Stimulated activated CD8-positive, alpha-beta memory T cell treated with anti-CD3 and anti-CD28 coated beads, Interleukin-7, amount 100 ng/mL, for 24 hours (primary cell): ENCODE measurements at places on chromosomes 6 and 20.

- no peak for DNase-seq
Observed at GRCh38 chr20:43151901-43152300, 37.8 kb downstream of the PTPRT start.

DNA sequence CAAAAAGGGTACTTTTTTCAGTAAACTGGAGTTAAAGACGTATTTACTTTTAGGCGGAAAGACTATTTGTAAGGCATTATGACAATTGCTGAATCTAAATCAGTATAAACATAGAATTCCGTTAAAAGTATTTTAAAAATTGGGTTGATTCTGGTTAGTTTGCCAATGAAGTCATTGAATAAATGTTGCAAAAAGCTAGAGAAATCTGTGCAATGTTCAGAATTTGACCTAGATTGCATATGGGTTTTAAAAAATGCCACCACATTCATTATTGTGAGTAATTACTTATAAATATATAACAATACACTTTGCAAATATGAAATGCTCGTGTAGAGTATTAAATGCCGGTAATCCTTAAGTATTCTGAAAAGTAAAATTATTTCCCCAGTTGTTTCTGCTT, 116.5 kb upstream of the EEF1E1 start:
- DNase-seq: no peak

DNA sequence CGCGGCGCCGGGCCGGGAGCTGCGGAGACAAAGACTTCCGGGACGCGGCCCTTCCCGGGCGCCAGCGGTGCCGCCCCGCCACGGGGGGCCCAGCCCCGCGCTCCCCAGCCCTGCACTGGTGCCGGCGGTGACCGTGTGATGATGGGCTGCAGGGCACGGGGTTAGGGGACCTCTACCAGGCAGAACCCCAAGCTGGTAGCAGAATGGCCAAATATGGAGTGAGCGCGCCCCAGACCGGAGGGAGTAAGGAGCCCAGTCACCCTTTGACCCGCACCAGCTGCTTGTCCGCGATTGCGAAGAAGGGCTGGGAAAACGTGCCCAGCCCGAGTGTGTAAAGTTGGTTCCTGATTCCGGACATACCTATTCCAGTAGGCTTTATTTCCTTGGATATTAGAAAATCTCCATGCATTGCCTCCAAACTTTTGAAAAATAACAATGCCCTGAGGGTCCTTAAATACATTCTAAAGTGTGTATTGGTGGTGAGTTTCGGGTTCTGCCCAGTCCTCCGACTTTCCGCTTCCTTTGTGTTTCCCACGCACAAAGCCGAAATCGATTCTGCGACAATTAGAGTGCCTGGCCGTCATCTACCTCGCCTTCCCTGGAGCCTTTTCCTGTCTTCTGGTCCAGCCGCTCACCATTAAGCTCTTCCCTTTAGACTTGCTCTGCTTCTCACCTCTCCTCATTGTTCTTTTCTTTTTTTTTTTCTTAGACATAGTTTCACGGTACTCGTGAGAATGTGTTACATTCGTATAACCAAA, 1.1 kb downstream of the ABRACL start:
- no peak for DNase-seq

GRCh38 chr6:105995391-105995865, 90.7 kb upstream of the PRDM1 start:
- DNase-seq: no peak

- no peak for DNase-seq
Observed at GRCh38 chr6:51112731-51113130, 294.1 kb downstream of the TFAP2B start.

DNA sequence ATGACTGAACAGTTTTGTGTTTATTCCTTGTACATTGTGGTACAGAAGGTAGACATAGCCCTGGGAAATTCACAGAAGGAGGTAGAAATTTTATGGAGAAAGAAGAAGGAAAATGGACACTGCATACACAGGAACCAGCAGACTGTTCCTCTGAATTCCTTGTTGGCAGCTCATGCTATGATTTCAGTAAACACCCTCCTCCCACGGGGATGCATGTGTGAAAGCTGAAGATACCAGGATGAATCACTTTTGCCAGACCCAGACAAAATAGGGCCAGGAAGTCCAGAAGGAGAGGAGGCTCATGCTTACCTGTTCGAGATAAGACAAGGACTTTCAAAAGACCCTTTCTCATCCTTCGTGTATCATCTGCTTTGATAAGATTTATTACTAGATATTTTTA, 110.3 kb upstream of the GGTLC1 start:
- DNase-seq: no peak

GRCh38 chr20:17833036-17833674, 133.4 kb downstream of the BANF2 start:
- no peak for DNase-seq

GRCh38 chr6:100592929-100593328, 128.2 kb upstream of the SIM1 start:
- DNase-seq: no peak

DNA sequence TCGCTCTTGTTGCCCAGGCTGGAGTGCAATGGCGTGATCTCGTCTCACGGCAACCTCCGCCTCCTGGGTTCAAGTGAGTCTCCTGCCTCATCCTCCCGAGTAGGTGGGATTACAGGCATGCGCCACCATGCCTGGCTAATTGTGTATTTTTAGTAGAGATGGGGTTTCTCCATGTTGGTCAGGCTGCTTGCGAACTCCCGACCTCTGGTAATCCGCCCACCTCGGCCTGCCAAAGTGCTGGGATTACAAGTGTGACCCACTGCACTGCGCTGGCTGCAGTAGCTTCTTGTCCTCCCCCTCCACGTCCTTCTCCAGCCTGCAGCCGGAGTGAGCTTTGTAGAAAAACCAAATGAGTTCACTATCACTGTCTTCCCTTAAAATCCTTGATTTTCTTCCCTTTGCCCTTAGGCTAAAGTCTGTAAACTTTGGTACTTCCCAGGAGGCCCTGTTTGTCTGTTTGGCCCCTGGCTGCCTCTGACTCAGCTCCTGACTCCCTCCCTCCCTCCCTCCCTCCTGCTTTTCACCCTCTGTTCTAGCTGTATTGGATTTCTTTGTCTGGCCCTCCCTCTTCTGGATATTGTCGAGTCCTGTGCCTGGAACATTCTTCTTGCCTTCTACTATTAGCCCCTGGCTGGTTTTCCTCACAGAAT, 12.9 kb downstream of the PARD6B start:
- no peak for DNase-seq

- DNase-seq: no peak
Observed at GRCh38 chr6:134962421-134962820, 12.5 kb upstream of the ALDH8A1 start.

GRCh38 chr6:155530219-155530834, 74.7 kb upstream of the NOX3 start:
- no peak for DNase-seq

DNA sequence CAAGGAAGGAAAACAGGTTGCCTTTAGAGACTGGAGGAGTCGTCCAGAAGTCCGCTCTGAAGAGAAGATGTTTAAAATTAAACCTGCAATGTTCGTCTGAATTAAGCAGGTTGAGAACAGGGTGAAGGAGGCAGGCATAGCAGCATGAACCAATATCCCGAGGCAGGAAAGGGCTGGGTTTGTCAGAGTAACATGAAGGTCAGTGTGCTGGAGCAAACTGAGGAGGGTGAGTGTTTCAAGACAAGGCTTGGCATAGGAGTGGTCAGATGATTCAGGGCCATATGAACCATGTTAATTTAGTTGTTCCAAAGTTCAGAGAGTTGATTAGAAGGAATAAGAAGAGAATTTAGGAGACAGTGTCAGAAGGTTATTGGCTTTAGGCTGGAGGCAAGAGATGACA, 93.3 kb downstream of the UTRN start:
- no peak for DNase-seq

DNA sequence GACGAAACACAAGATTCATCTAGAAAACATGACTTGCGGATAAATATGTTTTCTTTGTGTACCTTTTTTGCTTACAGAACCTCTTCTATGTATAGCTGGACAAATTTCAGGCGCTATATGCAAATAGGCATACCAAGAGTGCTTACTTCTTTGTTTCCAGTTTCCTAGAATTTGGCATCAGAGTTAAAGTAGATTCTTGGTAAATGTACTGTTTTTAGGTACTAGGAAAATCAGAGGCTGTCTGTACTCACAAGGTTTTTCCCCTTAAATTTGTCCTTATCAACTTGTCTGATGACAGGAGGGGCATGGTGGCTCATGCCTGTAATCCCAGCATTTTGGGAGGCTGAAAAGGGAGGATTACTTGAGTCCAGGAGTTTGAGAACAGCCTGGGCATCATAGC, 124.9 kb upstream of the TMEM170B start:
- no peak for DNase-seq

DNA sequence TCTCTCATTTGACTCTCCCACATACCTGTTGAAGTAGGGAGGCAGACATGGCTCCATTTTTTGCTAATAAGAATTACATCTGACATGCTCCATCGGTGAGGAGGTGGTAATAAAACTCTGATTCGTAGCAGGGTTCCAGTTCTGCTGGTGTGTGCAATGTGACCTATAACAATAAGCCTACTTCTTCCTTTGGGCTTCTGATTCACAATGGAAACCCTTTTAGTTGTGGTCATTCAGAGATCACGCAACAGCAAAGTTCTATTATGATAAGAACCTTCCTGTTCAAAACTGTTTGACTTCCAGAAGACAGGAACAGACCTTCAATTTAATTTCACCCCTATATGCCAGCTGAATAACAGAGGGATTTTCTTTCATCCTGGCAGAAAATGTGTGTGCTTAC, 31.4 kb upstream of the GSTA4 start:
- DNase-seq: no peak

GRCh38 chr20:14477125-14477524, 139.7 kb upstream of the FLRT3 start:
- DNase-seq: no peak

DNA sequence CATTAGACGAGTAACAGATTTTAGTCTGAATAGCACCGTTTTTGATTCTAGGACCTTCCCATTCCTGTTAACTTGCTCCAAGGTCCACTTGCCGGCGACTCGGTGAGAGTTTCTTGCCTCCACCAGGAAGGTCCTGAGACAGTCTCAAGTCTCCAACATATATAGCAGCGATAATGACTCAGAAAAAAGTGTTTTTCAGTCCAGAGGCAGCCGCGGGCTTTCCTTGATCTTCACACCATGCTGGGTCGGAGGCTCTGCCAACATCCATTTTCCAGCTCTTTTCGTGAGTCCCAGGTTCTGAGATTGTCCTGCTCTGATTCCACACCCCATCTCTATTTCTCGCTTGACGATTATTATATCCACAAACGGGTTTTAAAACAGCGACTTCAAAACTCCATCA, 170.5 kb downstream of the GPX5 start:
- DNase-seq: no peak

DNA sequence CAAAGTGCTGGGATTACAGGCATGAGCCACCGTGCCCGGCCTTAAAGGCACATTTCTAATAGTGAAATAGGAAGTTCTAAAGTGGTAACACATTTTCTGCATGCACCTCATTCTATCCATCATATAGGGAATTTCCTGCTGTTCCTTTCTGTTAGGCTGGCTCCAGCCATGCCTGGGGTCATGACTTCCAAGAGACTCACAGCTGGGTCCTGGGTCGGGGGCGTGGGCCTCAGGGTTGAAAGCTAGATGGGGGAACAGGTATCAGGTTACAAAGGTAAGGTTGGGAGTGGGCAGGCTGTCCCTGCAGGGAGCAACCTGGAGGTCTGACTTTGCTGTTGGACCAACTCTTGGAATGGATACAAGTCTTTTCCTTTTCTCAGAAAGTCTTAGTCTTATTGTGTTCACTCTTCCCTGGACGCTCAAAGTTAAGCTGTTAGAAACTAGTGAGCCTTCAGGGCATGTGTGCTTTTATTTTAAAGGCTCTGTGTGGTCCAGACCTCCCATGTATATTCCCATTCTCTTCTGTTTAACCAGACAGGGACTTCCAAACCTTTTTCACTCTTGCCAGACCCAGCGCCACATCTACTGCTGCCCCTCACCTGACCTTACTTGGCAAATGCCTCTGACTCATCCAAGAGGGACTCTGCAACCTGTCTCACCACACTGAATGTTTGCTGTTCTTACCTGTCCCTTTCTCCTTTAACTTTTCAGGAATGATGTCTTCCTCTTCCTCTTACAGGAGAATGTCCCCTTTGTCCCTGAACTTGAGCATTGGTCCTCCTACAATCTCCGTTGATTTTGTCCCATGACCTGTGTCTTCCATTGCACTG, 64.4 kb downstream of the TMEM170B start:
- no peak for DNase-seq

GRCh38 chr6:158056804-158057203, 75.1 kb downstream of the SYNJ2 start:
- DNase-seq: no peak

DNA sequence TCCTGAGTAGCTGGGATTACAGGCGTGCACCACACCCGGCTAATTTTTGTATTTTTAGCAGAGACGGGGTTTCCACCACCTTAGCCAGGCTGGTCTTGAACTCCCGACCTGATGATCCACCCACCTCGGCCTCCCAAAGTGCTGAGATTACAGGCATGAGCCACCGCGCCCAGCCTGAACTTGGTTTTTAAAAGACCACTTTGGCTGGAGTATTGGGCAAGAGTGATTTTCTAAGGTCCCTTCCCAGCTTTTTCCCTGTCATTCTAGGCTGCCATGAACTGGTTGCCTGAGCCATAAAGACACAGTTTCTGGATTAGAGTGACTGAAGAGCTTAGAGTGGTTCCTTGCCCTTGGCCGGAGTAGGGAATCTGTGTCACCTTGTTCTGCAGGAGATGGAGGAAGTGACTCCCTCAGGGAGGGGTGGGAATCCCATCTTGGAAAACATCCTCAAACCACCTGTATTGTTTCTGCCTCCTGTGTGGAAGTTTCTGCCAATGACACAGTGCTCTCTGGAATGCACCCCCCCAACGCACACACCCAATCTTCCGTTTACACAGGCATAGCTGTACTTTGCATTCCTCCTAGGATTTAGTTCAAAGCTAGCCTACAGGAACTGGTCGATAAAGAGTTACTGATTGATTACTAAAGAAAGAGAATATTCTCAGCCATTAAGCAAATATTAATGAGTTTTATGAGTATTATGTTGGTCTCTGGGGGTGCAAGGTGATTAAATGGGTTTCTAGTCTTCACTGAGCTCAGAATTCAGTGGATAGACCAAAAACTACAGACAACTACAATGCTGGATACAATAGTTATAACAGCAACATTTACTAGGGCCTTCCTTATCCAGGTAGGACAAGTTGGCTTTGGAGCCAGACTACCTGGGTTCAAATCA, 18.2 kb downstream of the BCL2L1 start:
- DNase-seq: no peak
